CD8-positive, alpha-beta T cell (primary cell): ENCODE measurements at places on chromosomes 13 and 19.

- no peak for DNase-seq
Measured at GRCh38 chr19:9806803-9807202, 12.1 kb downstream of the FBXL12 start.

GRCh38 chr13:26482451-26483197, 74.9 kb upstream of the WASF3 start:
- peak; percentile 89 for DNase-seq

DNA sequence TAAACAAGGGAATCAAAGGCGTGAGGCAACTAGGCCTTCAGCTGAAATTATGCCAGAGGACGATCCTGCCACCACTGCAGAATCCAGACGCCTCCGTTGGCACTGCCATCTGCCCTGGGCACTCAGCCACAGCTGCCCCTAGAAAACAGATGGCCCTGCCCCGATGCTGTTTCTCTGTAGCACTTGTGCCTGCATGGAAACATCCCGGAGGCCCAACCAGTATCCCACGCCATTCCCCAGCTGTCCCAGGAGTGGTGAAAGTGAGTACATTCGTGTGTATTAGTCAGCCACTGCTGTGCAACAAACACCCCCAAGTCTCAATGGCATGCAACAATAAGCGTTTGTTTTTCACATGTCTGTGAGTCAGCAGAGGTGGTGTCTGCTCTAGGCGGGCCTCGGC, 8.9 kb upstream of the CRTC1 start:
- no peak for DNase-seq

DNA sequence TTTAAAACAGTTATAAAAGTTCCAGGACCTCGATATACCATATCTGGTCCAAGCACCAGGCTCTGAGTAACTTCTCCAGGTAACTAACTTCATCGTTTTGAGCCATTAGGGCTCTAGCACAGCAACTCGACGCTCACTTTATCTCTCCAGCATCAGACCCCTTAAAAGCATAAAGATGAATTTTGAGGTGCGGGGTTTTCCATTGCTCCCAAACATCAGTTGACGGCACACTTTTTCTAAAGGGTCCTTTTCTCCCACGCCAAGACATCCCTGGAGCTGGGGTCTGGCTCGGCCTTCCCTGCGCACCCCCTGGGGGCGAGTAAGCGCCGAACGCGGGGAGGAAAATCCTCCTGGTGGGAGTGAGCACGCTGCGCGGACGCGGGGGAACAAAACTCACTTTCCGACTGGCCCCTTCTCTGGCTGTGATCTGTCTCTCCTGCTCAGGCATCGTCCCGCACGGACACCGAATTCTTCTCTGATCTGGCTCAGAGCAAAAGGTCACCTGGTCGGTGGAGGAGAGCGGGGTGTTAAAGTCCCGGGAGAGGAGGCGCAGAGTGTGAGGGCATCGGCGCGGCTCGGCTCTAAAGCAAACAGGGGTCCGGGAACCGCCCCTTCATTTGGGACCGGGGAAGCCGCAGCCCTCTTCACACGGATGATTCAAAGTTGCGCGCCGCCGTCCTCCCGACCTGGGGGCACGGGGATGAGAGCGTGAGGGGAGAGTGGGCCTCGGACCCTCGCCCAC, at the start of gene ATP7B:
ATP7B (minus strand) TSS at position 561 of the 742 bp plus-strand sequence; CDS start at position 448, 113 bp downstream.
- peak; percentile 3 for DNase-seq

GRCh38 chr19:17721821-17722220, 2.5 kb downstream of the MAP1S start:
- DNase-seq = no peak

DNA sequence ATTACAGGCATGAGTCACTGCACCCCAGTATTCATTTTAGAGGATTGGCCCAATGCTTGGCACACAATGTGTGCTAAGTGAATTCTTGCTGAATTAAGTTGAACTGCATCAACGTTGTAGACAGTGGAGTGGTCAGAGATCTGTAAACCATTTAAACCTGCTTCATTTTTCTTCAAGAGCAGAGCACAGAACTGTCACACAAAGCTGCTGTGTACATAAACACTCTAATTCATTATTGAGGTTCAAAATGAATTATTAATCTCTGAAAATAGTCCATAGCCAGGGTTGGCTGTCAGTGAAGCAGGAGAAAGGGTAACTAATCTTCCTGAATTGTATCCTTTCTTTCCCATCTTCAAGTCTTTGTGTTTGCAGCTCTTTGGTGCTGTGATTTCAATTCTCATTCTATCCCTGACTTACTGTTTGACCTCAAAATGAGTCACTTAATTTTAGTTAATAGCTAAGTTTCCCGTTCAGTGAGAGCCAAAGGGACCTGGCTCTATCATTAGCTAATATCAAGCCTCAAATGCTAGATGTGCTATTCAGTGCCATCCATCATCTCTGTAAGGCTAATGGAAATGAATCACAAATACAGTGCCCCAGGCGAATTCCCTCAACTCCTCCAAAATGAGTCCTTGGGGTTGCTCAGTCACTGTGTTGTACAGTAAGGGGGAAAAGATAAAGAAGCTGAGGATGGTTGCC, 77.0 kb upstream of the TSC22D1 start:
- no peak for DNase-seq
